ENCODE measurements at places on chromosomes 2 and 18.
A peak's percentile ranks its signal among the peaks of the same experiment; 100 is the strongest.

GRCh38 chr2:98233941-98234340, 112.3 kb upstream of the CNGA3 start:
- no peak for DNase-seq

- DNase-seq, result no peak
These were observed 38.1 kb downstream of the L3MBTL4 start for GRCh38 chr18:6376433-6377229.

- DNase-seq, result no peak
These were observed 103.8 kb upstream of the NDUFV2 start for GRCh38 chr18:8998481-8999217.

DNA sequence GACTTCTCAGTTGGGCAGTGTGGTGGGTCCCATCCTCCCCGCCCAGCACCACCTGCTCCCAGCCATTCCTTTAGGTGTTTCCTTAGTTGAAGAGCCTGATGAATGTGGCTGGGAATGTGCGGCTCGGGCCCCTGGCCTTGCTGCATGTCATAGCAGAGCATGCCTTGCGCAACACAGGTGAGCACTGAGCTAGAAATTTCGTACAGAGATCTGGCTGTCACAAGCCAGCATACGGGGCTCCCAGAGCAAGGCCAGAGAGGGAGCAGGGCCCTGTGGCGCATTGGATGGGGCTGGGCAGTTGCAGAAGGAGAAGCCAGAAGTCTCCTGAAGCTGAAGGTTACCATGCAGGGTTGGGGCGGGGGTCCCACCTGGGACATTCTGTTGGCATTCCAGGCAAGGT, 129.7 kb downstream of the WDSUB1 start:
- DNase-seq, result no peak

- no peak for DNase-seq
These were observed 194.0 kb upstream of the RBMS1 start for GRCh38 chr2:160687629-160688028.

DNA sequence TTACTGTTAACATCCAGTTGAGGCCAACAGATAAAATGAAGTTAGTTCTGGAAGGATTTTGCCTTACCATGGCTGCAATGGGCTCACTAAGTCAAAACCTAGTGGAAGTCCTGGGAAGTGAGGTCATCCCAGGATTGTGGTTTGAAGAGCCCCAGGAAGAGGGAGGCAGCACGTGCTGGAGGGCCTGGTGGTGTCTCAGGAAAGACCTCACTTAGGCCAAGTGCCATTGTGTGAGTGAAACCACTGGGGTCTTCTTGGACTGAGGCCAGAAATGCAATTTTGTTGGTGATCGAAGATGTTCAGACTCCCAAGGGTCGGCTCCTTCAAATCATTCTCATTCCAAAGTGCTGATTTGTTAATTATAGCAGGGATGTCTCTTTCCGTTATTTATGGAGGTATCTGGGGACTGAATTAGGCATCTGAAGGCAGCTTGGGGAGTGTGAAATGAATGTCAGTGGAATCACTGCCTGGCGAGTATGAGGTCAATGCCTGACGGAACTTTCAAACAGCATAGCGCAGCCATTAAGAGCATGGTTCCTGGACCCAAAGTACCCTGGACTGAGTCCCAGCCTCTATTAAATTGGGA, 60.0 kb downstream of the IL1R2 start:
- no peak for DNase-seq

DNA sequence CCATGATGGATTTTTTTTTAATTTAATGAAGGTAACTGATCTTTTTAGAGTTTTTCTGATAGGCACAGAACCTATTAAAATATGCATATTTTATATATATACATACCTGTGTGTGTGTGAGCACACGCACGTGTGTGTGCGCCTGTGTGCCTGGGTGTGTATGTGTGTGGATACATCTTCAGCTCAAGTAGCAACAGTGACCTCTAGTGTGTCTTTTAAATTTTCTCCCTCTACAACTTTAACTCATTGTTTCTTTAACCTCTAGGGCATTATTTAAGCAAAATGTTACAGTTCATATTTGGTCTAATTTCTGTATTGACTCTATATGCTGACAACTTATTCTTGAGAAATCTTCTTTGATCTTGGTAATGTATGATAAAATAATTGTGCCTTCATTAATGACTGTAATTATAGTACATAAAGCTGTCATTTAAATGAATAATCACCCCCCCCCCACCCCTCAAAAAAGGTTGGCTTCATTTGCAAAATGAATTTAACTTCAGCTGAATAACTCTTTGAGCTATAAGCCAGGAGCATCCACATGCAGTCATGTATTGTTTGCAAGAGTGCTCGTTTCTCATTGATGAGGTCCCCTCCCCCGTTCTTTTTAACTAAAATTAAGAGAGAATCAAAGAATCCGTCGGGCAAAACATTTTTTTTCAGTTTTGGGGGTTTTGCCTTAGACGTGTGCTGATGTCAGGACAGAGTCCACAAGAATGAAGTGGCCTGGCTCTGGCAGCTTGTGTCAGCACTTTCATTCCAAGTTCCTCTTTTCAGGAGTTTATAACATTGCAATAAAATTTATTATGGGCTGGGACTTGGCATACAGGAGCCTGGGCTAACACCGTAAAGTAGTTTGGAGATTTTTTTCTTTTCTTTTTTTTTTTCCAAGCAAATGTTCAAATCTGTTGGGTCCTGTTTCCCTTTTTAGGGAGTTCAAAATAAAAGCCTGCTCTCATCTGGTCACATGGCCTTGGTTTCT, 80.0 kb downstream of the ETAA1 start:
- peak; percentile 1 for DNase-seq

GRCh38 chr2:5036256-5036655, 655.9 kb upstream of the SOX11 start:
- no peak for DNase-seq

GRCh38 chr2:100036026-100036425, 106.4 kb downstream of the AFF3 start:
- no peak for DNase-seq

- no peak for DNase-seq
These were observed 367.4 kb downstream of the NCKAP5 start for GRCh38 chr2:133200684-133201421.
